Right atrium auricular region (tissue), 2 donors: ENCODE measurements at places on chromosomes 5 and 9. TPM values are rescaled to one million over a fixed set of nuclear protein-coding genes. Genes with fewer than 3 reads are reported as not detected.

GRCh38 chr9:2059274-2059929 is 44.3 kb downstream of the SMARCA2 start:
- no peak for DNase-seq

GRCh38 chr5:25005431-25005830 is 360.7 kb upstream of the CDH10 start:
- no peak for DNase-seq

DNA sequence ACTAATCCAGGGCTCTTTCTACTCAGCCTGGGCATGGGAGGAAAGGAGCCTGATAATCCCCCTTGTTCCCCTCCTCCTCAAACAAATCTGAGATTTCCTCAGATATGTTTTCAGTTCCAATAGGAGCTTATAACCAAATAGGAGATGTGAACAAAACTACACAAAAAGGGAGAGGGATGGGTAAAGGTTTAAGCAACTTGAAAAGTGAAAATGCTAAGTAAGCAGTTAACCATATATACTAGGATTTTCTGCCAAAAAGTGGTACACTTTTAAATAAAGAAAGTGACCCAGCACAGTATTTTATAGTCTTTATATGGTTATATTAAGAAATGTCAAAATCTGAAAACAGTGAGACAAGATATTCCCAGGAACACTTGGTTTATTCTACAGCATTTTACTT is 275.7 kb downstream of the BNC2 start:
- no peak for DNase-seq

GRCh38 chr5:112869948-112870347 is 8.9 kb downstream of the SRP19 start:
- no peak for DNase-seq

GRCh38 chr9:9792144-9792857 is 820.5 kb downstream of the PTPRD start:
- DNase-seq, result no peak

GRCh38 chr9:60545346-60545877 is 368.8 kb upstream of the SPATA31A5 start:
- no peak for DNase-seq

GRCh38 chr5:152271420-152271819 is 133.7 kb downstream of the NMUR2 start:
- no peak for DNase-seq

GRCh38 chr9:72894342-72894741 is 58.5 kb downstream of the ALDH1A1 start:
- no peak for DNase-seq

DNA sequence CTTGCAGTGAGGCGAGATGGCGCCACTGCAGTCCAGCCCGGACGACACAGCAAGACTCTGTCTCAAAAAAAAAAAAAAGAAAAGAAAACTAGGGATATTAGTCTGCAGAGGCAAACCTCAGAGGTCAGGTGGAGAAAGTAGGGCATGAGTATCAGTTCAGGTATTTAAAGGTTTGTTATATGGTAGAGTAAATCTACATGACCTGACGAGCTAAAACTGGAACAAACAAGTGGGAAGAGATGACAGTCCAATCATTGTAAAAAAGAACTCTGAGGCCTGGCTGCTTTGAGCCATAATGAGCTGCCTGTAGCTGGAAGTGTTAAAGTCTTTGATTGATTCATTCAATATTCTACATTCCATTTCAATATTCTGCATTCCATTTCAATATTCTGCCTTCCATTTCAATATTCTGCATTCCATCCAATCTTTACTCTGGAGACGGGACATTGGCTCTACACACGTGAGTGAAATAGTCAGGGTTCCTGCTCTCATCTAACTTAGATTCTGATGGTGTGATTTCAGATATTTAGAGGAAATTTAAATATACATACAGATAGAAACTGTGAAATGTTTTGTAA is 28.9 kb upstream of the GRAMD2B start:
- DNase-seq, result no peak

- peak; percentile 73 for DNase-seq
Measured at GRCh38 chr5:169296419-169297143, 4.4 kb downstream of the SLIT3 start.

DNA sequence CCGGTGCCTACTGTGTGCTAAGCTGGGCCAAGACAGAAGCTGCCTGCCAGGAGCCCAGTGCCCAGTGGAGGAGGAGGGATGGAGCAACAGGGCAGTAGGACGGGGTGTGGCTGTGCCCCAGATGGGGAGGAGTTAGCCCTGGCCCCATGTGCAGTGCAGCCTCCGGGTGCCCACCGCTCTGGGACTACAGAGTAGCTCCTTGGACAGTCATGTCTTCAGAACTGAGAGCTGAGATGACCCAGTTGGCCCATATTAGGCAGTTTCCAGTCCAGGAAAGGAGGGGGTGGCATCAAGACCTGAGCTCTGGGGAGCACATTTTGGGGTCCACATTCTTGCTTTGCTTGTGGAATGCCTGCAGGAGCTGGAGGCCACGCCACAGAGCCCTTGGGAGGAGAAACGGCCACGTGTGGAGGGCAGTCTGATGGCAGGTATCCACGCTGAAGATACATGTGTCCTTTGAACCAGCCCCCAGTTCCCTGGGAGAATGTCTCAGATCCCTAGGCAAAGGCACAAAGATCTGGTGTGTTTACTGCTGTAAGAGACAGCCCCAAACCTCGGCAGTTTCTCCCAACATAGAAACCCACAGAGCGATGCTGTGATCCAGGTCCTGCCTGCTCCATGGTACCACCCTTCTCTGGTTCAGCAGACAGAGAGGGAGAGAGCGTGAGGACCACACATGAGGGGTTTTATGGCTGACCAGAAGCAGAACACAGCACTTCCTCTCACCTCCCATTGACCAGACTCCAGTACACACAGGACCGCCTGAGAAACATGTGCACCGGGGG is 46.8 kb upstream of the FCN1 start:
- no peak for DNase-seq

GRCh38 chr5:72854419-72854818 is 38.0 kb downstream of the TNPO1 start:
- DNase-seq, result no peak

DNA sequence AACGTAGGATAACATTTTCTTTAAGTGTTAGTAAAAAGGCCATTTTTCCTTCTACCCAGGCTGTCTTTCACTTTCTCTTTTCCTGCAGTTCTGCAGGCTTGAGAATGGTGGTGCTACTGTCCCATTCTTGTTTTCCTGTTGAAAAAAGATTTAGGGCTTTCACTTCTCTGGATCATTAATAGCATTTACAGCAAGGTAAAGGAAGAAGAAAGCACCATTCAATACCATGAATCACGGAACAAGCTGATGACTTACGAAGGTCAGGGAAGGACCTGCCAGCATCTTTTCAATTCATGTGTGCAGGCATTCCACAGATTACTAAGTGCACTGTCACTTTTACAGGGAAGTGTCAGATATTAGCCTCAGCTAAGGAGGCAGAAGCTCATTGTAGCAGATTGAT is 292.8 kb downstream of the YTHDC2 start:
- DNase-seq, result no peak

DNA sequence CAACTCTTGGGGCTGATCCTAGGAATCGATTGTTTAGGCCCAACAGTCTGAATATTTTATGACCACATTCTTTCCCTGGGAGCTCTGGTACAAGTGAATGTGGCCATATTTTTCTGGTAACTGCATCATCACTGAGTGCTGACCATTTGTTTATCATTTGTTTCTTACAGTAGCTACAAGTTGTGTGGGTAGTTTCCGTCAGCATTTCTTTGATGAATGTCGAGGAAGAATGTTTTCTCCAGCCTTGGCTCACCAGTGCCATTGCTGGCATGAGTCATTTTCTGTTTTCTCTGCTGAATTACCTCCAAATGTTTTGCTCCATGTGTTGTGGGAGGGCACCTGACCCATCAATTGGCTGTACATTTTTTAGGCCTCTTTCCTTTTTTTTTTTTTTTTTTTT is 14.1 kb upstream of the CARD19 start:
- peak; percentile 9 for DNase-seq

The FAM78A gene
- total RNA-seq, result 31.8 TPM

The ZFP2 gene
- total RNA-seq, result 2.0 TPM

The CDC20B gene
- not detected for total RNA-seq

The PCDHB15 gene
- 5.3 TPM for total RNA-seq

The IL33 gene
- 24.4 TPM for total RNA-seq

The ACOT12 gene
- total RNA-seq, result not detected

The LTC4S gene
- total RNA-seq, result 11.1 TPM

The C1QTNF2 gene
- total RNA-seq, result 1.5 TPM

The DOCK8 gene
- total RNA-seq, result 5.2 TPM

The LCN10 gene
- 4.5 TPM for total RNA-seq

The B4GALT1 gene
- 57.6 TPM for total RNA-seq
